Mesenchymal stem cell (in vitro differentiated cells and primary cell): ENCODE measurements at places on chromosomes 5 and 9.

- no peak for DNase-seq
Measured at GRCh38 chr5:107958432-107958831, 287.7 kb upstream of the EFNA5 start.

DNA sequence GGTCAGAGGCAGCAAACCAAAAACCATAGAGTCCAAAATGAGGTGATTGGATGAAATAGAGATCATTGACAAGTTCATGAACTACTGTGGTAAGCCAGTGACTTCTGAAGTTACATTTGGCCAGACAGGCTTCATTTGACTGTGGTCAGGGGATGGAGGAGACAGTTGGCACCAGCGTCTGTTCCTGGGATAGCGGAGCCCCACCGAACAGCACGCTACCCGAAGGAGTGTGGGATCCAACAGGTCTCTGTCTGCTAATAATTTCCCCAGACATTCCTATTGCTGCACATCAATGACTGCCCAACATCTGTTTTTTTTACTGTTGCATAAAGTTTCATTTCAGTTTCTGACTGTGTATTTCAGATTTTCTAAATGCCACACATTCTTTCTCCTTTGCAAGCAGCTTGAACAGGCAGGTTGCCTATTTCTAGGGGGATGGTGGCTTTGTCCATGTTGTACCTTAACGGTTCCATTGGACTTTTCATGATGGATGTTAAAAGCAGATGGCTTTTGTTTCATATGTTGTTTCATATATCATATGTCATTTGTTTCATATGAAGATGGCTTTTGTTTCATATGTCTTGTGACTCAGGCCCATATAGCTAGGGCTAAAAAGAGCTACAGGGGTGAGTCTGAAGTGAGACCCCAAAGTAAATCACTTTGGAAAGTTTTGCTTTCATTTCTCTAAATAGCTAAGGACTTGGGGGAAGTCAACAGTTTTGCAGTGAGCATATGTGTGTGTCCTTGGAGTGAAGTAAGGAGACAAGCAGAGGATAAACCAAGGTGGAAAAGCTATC is 180.8 kb downstream of the GOLPH3 start:
- peak; percentile 22 for DNase-seq

GRCh38 chr5:42785756-42786155 is 25.9 kb downstream of the SELENOP start:
- DNase-seq: no peak

GRCh38 chr9:116365056-116365471 is 211.5 kb downstream of the PAPPA start:
- DNase-seq: peak; percentile 38

GRCh38 chr9:124475158-124475867 is 25.1 kb downstream of the ADGRD2 start:
- DNase-seq: no peak

GRCh38 chr9:38047301-38048251 is 21.5 kb downstream of the SHB start:
- DNase-seq: peak; percentile 93

- DNase-seq: no peak
Measured at GRCh38 chr5:96347502-96348292, 85.4 kb downstream of the PCSK1 start.

GRCh38 chr9:22030101-22030598 is 21.0 kb upstream of the CDKN2B start:
- DNase-seq: peak; percentile 88

DNA sequence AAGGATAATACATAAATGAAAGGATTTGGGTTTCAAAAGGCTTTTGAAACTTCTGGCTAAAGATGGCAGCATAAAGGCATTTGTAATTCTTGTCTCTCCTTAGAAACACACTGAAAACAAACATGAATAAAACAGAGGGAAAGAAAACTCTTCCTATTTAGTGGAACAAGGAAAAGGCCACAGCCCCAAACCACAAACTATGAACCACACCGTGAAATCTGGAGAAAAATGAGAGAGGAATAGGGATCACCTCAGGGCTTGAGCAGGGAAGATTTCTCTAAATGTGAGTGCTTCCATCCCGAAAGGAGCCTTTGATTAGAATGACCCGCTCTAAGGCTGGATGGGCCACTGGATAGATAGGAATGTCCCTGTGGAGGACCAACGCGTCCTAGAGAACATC is 119.6 kb downstream of the SEC61B start:
- DNase-seq: no peak

GRCh38 chr5:177389241-177390169 is 5.3 kb downstream of the SLC34A1 start:
- peak; percentile 98 for DNase-seq

GRCh38 chr9:90900130-90900529 is 98.5 kb downstream of the SYK start:
- DNase-seq: no peak

GRCh38 chr9:115672477-115673316 is 480.9 kb upstream of the PAPPA start:
- peak; percentile 99 for DNase-seq

- DNase-seq: no peak
Measured at GRCh38 chr5:38456657-38457399, 99.6 kb downstream of the LIFR start.
